ENCODE measurements at places on chromosomes 7 and 10.

DNA sequence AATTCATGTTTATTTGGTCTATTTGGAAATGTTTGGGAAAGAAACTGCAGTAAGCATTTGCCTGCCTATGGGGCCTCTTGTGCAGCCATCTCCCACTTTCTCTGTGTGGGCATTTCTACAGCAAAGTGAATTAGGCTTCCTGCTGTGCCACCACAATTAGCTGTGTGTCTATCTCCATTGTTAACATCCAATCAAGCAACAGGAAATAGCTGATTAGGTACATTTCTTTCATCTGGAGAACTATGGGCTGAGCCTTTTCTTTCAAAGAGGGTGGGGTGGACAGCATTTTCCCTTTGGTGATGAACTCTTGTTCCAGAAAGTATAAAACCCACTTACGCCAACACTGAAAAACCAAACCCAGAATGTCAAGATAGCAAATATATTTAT lies 640.0 kb downstream of the ACTR3B start:
- no peak for DNase-seq
- H3K36me3 ChIP-seq: no peaks in the 10 kb centered on the region
- H3K4me1 ChIP-seq: no peaks in the 10 kb centered on the region

DNA sequence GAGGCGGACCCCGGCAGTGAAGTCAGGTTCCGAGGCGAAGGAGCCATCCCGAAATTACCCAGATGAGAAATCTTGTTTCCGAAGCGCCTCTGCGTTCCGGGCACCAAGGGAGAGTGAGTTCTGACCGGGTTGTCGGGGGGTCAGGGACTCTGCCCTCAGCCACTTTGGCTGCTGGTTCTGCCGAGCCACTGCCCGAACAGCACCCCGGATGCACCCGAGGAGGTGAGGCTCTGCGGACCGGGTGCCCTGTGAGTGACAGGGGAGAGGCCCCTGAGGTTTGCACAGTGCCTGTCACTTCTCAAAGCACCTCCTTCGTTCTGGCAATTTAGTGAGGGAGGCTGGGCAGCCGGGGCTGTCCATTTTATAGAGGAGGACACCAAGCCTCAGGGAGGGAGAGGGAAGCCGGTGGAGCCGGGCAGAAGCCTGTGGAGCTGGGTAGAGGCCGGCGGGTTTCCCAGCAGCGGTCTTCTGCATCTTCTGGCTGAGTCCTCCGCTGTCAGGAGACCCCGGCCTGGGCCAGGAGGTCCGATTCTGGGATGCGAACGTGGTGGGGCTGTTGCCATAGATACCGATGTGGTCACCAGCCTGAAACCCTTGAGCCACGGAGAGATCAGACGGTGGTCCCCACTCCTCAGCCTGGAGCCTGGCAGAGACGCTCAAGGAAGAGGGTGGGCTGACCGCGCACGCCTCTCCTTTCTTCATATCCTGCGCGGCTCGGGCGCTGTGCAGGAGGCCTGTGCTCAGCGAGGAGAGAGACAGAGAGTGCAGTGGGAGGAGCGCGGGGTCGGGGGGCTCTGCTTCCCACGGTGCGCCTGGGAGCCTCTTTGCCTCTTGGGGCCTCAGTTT lies 18.9 kb upstream of the SHH start:
- no peaks in the 10 kb centered on the region for H3K27me3 ChIP-seq
- H3K27ac ChIP-seq: no peak overlapping the region
- no peaks in the 10 kb centered on the region for H3K4me1 ChIP-seq
- H3K4me3 ChIP-seq: no peak overlapping the region
- H3K36me3 ChIP-seq: no peaks in the 10 kb centered on the region

- H3K4me1 ChIP-seq: peaks cover 40% of the 10 kb centered on the region
- peak overlapping the region; percentile 57 for H3K27ac ChIP-seq
- DNase-seq: no peak
These were observed 32.7 kb upstream of the ARMS2 start for GRCh38 chr10:122421742-122422141.

GRCh38 chr10:11535346-11535959 lies 76.0 kb downstream of the USP6NL start:
- H3K4me3 ChIP-seq: no peak overlapping the region
- peaks cover 7% of the 10 kb centered on the region for H3K27me3 ChIP-seq
- no peaks in the 10 kb centered on the region for H3K36me3 ChIP-seq
- DNase-seq: no peak
- no peak overlapping the region for H3K27ac ChIP-seq

GRCh38 chr7:41297166-41297565 lies 405.7 kb downstream of the INHBA start:
- H3K36me3 ChIP-seq: no peaks in the 10 kb centered on the region
- no peaks in the 10 kb centered on the region for H3K27me3 ChIP-seq
- no peak for DNase-seq
- no peaks in the 10 kb centered on the region for H3K4me1 ChIP-seq

- H3K4me3 ChIP-seq: no peak overlapping the region
- H3K4me1 ChIP-seq: no peaks in the 10 kb centered on the region
- no peaks in the 10 kb centered on the region for H3K36me3 ChIP-seq
These were observed 4.4 kb downstream of the SHTN1 start for GRCh38 chr10:117000580-117000979.

GRCh38 chr7:48414011-48414732 lies 242.9 kb downstream of the ABCA13 start:
- H3K4me3 ChIP-seq: no peak overlapping the region
- no peaks in the 10 kb centered on the region for H3K36me3 ChIP-seq
- H3K27me3 ChIP-seq: no peaks in the 10 kb centered on the region
- DNase-seq: no peak

GRCh38 chr10:112763916-112764520 lies 186.0 kb upstream of the TCF7L2 start:
- H3K4me3 ChIP-seq: no peak overlapping the region
- H3K36me3 ChIP-seq: no peaks in the 10 kb centered on the region
- no peaks in the 10 kb centered on the region for H3K27me3 ChIP-seq
- no peaks in the 10 kb centered on the region for H3K4me1 ChIP-seq
